ENCODE measurements at places on chromosomes 11 and 22.
A peak's percentile ranks its signal among the peaks of the same experiment; 100 is the strongest.

- DNase-seq: no peak
These were observed 1088.2 kb downstream of the BRD1 start for GRCh38 chr22:48739348-48740085.

DNA sequence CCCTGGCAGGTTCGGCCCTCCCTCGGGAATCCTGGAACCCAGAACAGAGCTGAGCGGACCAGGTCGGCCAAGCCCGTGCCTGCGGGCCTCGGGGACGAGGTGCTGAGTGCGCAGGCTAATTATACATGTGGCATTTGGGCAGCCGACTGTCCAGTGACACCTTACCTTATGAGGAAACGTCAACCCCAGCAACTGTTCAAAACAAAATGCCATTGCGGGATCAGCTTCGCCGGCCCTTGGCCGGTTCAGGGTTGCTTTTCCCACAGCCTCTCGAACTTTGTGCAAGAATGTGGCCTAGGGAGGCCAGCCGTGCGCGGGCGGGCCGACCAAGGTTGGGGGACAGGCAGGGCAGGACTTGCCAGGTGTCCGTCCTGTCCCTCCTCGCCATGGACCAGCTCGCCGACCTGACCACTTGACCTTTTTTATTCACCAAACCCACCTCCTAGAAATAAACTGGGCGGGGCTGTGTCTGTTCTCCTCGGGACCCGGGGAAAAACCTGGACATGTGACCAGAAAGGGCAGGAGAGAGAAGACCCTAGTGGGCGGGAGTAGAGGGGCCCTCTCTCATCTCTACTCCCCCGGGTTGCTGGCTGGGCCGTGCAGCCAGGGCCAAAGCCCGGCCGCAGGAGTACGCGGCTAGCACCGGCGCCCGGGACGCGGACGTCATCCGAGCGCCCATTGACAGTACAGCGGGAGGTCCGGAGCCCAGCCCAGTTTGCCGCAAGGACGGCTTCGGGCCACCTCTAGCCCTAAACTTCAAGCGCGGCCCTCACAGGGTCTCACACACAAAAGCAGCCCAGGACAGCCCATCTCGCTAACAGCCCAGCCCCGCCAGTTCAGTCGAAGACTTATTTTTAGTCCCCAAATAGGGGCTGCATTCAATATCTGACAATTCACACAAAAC is 134.3 kb upstream of the C11orf58 start:
- peak; percentile 12 for DNase-seq

GRCh38 chr22:20424568-20424931 is 13.1 kb downstream of the SCARF2 start:
- DNase-seq: no peak

GRCh38 chr11:114082415-114082748 is 22.9 kb downstream of the ZBTB16 start:
- no peak for DNase-seq

- DNase-seq: no peak
These were observed 122.1 kb downstream of the NAV2 start for GRCh38 chr11:19834771-19835170.

Data from left renal pelvis (tissue), 4 donors.